ENCODE measurements at places on chromosomes 6 and 20. TPM values are rescaled to one million over a fixed set of nuclear protein-coding genes. Genes with fewer than 3 reads are reported as not detected.

GRCh38 chr20:46089167-46089416 is 670 bp downstream of the NCOA5 start:
- no peak for DNase-seq

GRCh38 chr20:3997446-3997845 is 17.9 kb downstream of the RNF24 start:
- no peak for DNase-seq

DNA sequence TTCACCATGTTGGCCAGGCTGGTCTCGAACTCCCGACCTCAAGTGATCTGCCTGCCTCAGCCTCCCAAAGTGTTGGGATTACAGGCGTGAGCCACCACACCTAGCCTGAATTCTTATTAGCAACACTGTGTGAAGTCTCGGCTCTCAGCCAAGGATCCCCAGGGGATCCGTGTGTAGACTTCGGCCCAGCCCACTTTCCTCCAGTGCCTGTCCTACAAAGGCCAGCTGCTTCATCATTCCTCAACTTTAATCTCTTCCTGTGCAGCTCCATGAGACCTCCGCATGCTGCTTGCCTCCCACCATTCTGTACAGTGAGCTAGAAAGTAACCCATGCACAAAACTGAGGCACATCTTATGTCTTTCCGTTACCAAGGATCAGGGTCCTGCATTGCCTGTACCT is 71.8 kb downstream of the SAMD3 start:
- DNase-seq: no peak

- DNase-seq: no peak
Measured at GRCh38 chr6:130259557-130259956, 36.8 kb upstream of the SAMD3 start.

DNA sequence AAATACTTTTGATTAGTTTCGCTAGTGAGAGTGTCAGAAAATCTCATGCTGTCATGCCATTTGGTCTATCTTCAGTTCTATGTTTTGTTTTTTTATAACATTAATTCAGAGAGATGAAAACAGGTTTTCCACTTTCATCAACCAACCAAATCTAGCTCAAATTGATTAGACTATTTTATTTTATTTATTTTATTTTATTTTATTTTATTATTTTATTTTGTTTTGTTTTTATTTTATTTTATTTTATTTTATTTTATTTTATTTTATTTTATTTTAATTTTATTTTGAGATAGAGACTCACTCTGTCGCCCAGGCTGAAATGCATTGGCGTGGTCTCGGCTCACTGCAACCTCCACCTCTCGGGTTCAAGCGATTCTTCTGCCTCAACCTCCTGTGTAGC is 1391.0 kb upstream of the ADGRB3 start:
- no peak for DNase-seq

GRCh38 chr6:142728910-142729481 is 216.0 kb downstream of the HIVEP2 start:
- DNase-seq: no peak

- no peak for DNase-seq
Measured at GRCh38 chr20:35680452-35681183, 15.9 kb upstream of the CPNE1 start.

DNA sequence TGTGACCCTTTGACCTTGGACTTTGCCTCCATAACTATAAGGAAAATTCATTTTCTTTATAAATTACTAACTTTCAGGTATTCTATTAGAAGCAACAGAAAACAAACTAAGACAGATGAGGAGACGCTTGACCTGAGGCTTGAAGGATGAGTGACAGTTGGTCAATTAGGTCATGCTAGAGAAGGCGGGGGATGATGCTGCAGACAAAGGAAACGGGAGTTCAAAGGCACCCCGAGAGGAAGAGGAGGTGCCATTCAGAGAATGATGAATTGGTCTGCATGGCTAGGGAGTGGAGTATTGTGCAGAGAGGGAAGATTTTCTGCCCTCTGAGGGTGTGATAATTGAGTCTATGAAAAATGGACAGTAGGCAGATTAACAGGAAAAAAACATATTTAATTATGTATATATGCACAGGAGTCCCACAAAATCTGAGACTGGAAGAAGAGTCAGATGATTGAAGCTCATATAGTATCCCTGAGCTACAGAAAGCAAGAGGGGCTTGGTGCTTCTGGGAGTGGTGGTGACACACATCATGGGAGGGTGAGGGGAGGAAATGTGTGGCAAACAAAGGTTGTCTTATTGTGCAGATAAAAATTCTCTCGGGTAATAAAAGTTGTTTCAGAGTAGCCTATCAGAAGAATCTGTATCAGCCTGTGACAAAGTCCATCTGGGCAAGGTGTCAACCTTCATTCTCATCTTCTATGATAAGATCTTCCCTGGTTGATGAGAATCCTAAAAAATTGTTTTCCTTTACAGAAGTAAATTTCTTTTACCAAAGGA is 20.4 kb upstream of the FUCA2 start:
- peak; percentile 37 for DNase-seq

DNA sequence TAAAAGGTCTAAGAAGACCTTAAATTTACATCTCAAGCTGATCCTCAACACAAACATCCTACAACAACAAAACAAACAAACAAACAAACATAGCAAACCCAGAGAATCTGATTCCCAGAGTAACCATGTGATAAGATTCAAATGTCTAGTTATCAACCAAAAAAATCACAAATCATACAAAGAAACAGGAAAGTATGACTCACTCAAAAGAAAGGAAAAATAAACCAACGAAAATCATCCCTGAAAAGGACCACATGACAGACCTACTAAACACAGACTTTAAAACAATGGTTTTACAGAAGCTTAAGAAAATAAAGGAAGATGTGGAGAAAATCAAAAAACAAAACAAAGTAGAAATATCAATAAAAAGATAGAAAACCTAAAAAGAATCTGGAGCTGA is 18.1 kb downstream of the VNN1 start:
- DNase-seq: no peak

DNA sequence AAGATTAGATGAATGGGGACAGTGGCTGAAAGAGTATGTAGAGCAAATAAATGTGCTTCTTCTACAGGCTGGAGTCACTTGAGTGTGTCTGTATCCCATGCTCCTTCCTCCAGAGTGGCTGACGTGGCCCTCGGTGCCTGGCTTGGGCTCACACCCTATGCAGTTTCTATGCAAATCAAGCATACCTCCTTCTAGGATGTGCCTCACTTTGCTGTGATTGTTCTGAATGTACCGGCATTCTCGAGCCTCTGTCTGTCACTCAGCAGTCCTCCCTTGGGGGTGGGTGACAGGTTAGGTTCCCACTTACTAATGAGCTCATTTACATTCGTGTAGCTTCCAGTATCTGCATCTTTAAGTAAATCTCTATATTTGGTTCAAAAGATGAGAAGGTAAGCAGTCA is 55.1 kb upstream of the HDDC2 start:
- DNase-seq: peak; percentile 22

DNA sequence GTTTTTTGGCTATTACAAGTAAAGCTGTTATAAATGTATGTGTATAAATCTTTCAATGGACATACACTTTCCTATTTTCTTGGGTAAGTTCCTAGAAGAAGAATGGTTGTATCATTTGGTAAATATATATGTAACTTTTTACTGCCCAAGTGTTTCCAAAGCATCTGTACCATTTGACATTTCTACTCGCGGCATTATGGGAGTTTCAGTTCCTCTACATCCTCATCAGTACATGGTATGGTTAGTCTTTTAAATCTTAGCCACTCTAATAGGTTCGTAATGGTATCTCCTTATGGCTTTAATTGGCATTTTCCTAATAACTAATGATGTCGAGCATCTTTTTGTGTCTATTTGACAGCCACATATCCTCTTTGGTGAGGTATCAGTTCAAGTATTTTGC is 12.9 kb downstream of the SNPH start:
- DNase-seq: no peak

DNA sequence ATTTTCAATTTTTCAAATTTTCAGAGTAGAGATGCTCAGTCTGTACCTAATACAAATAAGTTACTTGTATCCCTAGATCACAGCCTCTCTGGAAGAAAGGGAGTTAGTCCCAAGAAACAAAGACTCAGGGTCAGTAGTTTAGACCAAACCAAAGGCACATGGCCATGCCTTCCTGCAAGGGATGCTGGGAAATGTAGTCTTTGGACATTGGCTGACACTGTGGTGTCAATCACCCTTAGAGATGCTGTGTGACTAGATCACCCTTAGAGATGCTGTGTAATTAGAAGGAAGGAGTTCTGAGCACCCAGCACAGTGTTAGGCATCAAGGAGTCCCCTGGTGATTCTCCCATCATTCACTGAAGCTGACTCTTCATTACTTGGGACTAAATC is 202.1 kb downstream of the NFATC2 start:
- DNase-seq: no peak

DNA sequence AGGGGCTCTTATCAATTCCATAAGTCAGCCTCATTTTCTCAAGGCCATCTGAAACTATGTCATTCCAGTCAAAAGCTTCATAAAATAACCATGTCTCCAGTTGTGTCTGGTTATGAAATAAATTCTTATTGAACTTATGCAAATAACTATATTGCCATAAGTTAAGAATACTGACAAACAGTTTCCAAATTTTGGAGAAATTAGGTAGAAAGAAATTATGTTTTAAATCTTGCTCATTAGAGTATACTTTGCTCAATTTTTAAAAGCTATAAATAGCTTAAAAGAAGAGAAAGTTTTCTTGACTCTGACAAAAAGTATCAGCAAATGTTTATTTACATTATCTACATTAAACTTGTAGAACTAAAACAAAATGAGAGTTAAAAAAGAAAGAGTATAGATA is 63.0 kb upstream of the MRAP2 start:
- no peak for DNase-seq

GRCh38 chr6:82570083-82570482 is 206.5 kb downstream of the TPBG start:
- no peak for DNase-seq

- no peak for DNase-seq
Measured at GRCh38 chr20:24580855-24581254, 111.4 kb downstream of the SYNDIG1 start.

DNA sequence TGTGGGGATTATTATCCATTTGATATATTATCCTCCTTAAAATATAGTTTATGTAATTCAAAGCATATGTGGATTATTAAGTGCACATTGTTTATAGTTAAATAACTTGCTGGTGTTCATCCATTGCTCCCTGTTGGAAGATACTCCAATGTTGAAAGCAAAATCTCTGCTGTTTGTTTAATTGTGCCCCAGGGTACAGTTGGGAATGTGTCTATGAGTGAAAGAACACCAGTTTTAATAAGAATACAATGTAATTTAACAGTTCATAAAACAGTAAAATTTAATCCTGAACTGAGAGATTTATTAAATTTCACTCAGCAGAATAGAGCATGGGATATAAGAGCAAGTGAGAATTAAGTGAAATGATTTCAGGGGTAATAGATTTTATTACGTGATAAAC is 364.9 kb downstream of the GRIK2 start:
- DNase-seq: no peak

DNA sequence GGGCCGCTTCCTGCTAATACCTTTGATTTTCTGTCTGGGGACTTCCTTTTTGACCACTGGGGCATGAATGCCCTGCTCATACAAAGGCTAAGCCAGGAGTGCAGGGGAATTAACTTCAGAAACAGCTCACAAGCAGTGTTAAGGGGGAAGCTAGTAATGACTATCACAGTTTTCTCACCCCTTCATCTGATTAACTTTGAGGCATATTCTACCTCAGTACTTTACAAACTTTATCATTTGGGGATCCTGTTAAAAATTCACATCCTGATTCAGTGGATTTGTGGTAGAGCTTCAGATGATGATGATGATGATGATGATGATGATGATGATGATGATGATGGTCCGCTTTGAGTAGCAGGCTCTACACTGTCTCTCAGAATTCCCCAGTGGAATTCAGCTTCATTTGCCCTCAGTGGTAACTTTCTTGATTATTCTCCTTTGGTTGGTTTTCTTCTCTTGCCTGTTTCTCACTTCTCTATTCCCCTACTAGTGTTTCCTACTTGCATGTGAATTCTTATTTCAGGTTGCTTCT is 78.4 kb upstream of the TMEM170B start:
- DNase-seq: no peak

DNA sequence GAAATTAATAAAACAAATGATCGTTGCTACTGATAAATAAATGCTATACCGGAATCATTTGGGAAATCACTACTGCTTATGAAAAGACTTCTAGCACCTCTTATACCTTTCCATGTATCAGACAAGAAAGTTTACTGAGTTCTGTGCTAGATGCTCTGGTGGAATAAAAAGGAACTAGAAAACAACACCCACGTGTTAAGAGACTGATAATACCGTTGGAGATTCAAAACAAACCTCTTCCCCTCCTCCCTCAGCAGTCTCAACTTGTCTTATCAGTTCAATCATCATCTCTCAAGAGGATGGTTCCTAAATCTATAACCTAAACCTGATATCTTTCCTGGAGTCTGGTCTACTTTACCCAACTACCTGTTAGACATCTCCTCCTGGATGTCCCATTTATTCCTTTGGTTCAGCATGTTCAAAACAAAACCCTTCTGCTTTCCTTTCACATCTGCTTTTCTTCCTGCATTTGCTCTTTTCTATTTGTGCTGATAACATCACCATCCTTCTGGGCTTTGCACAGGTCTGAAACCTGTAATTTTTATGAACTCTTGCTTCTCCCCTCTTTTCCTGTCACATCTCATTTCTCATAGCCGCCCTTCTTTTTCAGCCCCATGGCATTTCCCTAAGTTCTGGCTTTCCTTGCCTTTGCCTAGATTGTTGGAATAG is 122.2 kb downstream of the COL19A1 start:
- no peak for DNase-seq

GRCh38 chr20:55514531-55514930 is 490.8 kb downstream of the CBLN4 start:
- DNase-seq: no peak

- DNase-seq: no peak
Measured at GRCh38 chr20:55229451-55229850, 754.1 kb downstream of the DOK5 start.

DNA sequence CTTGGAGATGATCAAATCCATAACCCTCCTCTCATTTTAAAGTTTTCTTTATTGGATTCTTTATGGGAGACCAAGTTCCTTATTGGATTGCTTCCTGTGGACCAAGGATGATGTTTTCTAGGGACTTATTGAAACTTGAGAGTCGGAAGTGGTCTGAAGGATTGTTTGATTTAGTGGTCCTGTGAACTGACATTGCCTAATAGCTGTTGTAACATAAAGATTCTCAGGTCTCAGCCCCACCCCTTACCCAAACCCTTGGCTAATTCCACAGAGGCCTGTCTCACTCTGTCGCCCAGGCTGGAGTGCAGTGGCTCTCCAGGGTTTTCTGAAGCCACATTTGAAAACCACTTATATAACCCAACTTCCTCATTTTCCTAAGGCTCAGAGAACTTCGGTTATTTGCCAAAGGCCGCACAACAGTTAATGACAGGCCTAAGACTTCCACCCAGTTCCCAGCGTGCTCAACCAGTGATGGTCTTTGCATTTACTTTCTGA is 77.0 kb downstream of the ATXN1 start:
- DNase-seq: no peak

Gene SLC22A1
- not detected for total RNA-seq

Gene SPACA1
- total RNA-seq: not detected

Gene VGLL2
- not detected for total RNA-seq

Gene HEY2
- total RNA-seq: 0.79 TPM

Gene CLDN20
- total RNA-seq: not detected

Gene C20orf144
- not detected for total RNA-seq

Gene COL9A3
- 6.0 TPM for total RNA-seq

Gene CCDC170
- 6.2 TPM for total RNA-seq

Gene SYNDIG1
- not detected for total RNA-seq
